ENCODE measurements at places on chromosomes 5 and 9.

DNA sequence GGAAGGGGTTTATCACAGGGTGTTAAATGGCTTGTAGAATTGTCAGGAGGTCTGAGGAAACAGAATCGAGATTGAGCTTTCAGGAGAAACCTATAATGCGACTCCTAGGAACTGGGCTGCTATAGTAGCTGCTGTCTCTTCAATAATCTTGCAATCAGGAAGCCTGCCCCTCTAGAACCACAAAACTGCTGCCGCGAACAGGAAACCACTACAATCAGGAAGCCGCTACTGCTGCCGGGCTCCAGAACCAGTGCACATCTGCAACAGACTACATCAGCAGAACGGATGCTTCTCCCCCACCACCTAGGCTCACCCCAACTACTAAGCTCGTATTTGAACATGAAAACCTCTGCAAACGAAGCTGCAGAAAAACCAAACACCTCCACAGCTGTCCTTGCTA lies 31.6 kb downstream of the TNFSF8 start:
- DNase-seq: peak; percentile 72

- no peak for DNase-seq
Measured at GRCh38 chr9:15570769-15571168, 17.9 kb downstream of the CCDC171 start.

- no peak for DNase-seq
Measured at GRCh38 chr9:73183917-73184861, 32.5 kb downstream of the ANXA1 start.

GRCh38 chr9:37455884-37456647 lies 9.2 kb downstream of the ZBTB5 start:
- no peak for DNase-seq

GRCh38 chr5:6424110-6424659 lies 24.5 kb upstream of the UBE2QL1 start:
- DNase-seq: no peak

DNA sequence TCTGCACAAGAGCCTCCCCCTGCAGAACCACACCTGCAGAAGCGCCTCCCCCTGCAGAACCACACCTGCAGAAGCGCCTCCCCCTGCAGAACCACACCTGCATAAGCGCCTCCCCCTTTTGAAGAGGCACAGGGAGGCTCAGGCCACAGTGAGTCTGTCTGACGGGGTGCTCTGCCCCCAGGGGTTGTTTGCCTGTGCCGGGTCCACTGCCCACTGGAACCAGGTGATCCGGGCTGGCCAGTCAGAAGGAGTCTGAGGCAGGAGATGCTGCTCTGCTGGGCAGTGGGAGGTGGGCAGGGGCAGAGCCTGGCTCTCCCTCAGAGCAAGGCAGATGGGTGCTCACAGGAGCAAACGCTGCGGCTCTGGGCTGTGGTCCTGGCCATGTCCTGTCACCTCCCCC lies 60.8 kb upstream of the RNU6ATAC start:
- no peak for DNase-seq

DNA sequence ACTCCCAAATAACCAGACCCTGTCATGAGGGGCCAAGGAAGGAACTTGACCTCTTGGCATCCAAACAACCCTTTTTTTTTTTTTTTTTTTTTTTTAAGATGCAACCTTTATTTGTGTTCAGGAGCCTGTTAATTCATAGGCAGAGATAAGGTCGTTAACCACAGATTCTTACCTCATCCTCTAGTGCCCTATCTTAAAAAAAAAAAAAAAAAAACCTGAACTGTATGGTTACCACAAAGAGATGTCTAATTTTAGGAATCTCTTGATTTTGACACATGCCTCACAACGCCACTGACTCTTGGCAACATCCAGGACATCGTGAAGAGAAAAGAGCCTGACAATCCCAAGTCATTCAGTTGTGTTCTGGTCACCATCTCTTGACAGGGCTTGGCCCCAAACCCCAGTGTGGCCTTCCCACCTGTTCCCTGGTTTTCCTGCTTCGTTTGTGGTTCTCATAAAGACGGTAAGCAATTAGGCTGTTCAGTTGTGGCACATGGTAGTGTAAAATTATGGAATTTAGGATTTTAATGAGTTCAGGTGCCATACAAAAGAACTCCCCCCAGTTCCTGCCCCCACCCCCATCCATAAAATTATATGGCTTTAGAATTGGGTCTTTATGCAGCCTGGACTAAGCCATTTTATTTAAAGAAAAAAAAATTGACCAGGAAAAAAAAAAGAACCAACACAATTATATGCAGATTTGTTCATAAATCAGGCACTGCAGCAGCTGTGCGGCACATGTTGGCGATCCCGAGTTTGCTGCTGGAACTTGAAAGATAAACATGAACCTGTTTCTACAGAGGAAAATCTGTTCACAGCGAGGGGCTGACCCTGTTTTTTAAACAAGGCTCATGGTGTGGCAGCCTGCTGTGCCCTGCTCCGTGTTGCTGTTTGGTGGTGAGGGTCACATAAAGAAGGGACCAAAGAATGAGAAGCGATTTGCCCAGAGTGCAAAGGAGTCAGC lies 267.8 kb upstream of the CLINT1 start:
- no peak for DNase-seq

- DNase-seq: no peak
Measured at GRCh38 chr9:105064248-105065097, 136.5 kb upstream of the ABCA1 start.

GRCh38 chr5:36395260-36395659 lies 93.6 kb upstream of the RANBP3L start:
- no peak for DNase-seq

DNA sequence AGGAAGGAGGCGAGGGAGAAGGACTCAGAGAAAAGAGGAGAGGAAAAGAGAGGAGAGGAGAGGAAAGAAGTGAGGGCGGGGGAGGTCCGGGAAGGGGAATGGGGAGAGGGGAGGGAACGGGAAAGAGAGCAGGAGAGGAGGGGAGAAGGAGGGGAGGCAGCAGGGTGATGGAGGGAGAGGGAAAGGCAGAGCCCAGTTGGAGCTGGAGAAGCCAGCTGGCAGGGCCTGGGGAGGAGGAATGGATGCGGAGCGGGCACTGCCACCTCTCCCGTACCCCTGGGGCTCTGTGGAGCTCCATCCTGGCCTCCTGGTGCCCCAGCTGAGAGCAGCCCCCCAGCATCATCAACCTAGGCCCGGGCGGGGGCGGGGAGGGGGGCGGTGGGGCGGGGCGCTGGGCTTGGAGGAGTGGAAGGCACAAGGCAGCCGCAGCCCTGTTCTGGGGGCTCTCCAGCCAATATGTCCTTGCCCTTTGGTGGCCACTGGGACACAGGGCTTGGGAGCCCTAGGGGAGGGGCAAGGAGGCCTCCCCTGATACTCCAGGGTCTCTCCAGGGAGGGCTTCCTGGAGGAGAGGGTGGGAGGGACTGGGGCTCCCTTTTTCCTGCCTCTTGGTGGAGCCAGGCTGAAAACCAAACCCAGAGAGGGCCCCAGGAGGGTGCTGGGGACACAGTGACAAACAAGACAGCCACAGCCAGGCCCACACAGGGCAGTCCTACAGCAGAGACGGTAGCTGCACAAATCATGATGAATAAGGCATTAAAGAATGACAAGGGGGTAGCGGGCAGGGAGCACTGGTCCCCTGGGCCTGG lies 123.7 kb downstream of the C9orf50 start:
- DNase-seq: no peak

DNA sequence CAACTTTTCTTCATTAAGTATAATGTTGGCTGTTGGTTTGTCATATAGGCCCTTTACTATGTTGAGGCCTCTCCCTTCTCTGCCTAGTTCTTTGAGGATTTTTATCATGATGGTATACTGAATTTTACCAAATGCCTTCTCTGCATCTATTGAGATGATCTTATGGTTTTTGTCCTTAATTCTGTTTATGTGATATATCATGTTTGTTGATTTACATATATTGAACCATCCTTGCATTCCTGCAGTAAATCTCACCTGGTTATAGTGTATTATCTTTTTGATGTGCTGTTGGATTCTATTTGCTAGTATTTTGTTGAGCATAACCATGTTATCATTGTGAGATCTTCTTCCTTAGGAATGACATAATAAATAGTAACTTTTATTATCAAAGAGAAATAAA lies 362.9 kb downstream of the CCDC171 start:
- DNase-seq: no peak

DNA sequence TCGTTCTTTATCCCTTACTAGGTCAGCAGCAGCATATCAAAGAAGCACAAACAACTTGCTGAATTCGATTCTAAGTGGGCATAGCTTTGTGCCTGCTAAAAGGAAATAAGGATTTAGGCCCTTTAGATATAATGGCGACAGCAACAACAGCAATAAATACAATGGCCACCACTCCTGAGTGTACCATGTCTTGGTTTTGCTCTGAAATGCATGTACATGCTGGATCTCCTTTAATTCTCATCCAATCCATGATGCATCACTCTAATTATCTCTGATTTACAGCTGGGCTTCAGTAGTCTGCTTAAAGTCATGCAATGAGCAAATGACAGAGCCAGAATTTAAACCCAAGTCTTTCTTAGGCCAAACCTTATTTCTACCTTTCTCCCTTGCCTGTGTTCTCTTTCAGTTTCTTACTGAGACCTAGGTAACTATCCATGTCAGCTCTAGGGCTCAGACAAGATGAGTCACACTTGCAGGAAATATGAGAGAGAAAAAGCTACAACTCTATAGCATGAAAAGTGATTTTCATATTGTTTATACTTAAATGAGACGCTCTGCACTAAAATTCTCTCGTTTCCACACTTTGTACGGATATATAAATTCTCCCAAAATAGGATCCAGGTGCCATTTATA lies 111.8 kb downstream of the HMHB1 start:
- no peak for DNase-seq

DNA sequence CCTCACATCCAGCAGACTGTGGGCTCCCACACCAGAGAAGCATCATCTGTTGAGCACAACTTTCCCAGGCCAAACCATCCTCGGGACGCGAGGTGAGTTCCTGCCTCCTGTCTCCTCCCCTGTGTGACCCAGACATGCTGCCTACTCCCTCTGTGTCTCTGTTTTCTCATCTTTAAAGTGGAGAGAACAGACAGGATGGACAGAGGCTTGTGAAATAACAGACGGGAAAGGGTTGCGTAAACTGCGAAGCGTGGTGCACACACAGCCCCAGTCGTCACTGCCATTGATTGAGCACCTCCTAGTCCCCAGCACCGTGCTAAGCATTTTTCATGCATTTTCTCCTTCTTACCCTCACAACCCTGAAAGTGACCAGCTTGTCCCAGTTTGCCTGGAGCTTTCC lies 52.1 kb upstream of the LMX1B start:
- DNase-seq: no peak

DNA sequence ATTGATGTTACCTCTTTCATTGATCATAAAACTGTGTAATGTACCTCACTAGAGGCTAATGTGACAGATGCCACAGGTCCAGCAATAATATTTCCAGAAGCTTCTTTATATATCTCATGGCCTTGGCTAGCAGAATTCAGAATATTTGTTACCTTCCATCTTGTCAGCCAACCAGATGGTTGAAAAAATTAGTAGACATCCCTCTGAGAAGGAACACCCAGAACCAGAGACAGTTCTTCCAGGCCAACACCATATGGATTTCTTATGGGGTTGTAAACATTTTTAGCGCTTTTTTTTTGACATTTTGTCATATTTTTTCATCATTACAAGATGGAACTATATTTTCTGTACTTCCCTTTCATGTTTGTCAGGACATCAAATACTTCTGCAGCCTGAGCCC lies 278.7 kb upstream of the KLF9 start:
- DNase-seq: no peak

DNA sequence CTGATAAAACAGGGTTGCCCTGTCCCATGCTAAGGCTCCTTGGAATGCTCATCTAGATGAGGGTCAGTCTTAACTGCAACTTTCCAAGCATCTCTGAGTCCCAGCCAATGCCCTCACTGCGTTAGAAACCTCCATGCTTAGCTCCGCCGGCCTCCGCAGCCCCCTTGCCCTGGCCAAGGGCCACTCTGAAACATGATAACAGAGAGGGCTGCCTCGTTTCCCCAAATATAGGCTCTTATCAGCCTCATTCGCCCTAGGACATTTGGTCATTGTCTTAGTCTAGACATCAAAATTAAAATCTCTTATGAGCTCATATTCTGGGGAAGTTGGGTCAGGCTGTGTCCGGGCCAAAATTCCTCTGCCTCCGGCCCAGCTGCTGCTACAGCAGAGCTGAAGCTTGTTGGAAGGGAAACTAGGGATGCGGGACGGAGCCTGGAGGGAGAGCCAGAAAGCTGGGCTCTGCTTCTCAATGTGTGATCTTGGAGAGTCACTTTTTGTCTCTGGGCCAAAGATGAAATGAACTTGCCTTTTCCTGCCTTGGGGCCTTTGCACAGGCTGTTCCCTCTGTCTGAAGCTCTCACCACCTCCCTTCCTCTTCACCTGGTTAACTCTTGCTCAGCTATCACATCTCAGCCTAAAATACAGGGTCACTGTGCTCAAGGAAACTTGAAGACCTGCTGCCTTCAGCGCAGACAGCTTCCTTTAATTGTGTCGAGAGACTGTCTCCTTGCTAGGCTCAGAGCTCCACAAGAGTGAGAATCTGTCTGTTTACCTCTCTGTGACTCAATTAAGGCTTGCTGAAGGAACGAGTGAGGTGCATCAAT lies 191.3 kb downstream of the RGS3 start:
- no peak for DNase-seq

DNA sequence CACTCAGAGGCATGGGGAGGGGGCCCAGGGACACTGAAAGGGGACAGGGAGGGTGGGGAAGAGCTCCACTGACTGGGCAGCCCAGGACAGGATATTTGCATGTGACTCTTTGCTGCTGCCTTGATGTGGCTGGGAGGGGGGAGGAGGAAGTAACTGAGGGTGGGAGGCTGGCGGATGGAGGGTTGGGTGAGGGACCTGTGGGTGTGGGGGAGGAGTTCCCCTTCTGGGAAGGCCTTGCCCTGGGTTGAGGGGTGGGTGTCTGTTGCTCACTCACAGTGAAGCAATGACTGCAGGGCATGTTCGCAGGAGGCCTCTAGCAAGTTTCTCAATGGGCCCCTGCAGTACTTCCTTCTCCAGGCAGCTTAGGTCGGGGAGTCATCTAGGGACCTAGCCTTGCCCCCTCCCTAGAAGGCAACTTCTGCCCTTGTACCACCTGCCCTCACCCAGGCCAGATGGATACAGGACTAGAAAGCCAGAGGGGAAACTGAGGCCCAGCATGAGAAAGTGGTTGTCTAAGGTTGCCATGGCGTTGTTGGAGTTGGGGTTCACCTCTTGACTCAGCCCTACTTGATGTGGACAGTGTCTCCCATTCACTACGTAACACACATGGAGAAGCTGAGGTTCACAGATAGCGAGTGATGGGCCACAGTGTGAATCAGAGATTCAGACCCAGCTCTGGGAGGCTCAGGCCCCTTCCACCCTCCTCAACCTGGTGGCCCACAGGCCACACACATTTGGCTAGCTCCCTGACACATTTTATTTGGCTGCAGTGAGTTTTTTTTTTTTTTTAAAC lies 3.0 kb downstream of the GRK6 start:
- DNase-seq: peak; percentile 75

Data from T-helper 1 cell (primary cell).